ENCODE measurements at places on chromosomes 7 and 10.

DNA sequence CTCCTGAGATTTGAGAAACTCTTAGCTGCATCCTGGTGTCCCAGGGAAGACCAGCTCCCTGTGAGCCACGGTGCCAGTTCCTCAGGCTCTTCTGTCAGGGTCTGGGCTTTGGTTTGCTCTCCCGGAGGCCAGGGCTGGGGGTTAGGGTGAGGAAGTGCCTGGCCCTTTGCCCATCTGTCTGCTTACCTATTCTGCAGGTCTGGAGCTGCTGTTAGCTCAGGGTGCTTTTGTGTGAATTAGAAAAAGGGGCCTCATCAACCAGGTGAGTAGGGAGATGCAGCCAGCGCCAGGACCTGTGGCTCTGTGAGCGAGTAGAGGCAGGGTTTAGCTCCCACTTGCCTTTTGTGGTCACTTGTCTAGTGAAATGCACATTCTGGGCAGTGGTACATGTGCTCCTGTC is 109.4 kb downstream of the DOCK1 start:
- DNase-seq = no peak

- no peak for DNase-seq
Measured at GRCh38 chr10:132899751-132900065, 42.7 kb downstream of the CFAP46 start.

DNA sequence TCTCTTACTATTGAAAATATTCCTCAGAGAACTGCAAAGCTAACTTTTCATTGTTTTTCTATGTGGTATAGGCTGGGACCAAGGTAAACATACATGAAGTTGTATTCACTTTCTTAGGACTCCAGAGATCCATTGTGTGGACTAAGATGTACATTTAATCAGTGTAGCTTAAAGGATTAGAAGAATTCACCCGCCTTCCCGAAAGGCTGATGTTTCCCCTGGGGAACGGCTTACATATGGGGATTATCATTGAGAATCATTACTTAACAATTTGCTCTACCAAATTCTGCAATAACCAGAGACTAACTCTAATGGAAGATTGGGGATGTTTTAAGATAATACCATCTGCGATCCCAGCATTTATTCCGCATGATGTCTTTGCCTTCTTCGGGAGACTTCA is 257.1 kb upstream of the KIAA1217 start:
- no peak for DNase-seq

DNA sequence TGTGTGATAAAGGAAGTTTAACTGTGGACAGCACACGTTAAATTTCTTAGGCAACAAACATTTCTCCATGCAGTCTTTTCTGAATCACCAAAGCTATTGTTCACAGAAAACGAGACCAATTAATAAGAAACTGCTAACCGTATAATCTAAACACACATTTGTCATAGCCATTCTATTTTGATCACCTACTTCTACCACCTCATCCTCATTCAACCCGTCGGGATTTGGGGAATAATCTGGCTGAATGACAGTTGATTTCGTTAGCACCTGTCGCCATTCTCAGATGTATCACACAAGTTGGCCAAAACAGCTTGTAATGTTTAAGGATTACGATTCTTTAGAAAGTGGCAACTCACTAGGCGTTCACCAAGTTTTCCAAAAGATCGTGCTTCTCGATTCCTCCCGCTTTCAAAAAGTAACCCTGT is 1.2 kb downstream of the EZH2 start:
- DNase-seq = peak; percentile 21

DNA sequence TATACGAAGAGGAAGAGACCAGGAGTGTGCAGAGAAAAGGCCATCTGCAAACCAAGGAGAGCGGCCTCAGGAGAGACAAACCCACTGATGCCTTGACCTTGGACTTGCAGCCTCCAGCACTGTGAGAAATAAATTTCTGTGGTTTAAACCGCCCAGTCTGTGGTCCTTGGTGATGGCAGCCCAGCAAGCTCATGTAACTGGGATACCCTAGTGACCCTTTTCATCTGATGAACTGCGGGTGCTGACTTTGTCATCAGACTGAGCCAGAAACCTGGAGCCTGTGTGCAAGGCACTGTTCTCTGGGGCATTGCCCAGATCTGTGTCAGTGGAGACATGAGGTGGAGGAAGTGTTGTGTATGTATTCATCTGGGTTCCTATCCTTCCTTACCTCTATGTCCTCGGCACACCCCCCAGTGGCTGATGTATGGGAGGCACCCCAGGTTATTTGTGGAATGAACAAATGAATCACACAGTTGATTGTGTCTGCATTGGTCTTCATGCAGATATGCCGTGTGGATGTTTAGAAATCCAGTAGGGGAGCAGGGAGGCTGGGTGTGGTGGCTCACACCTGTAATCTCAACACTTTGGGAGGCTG is 64.5 kb upstream of the BTBD16 start:
- no peak for DNase-seq

- no peak for DNase-seq
Measured at GRCh38 chr7:28865601-28866144, 92.5 kb downstream of the TRIL start.

DNA sequence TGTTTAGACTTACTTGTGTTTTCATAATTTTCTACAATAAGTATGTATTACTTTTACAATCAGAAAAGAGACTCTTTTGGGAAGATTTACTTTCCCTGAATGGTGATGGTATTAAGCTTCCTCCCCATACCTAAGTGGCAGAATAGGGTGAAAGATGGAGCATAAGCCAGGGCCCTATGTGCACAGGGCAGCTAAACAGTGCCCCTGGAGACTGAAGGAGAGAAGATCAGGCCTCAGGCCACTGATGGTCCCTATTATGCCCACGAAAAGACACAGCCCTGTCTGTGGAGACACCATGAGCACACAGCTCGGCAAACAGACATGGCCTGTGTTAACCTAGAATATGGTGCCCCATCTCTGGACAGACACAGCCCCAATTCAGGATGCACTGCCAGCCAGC is 139.4 kb downstream of the OAT start:
- no peak for DNase-seq

GRCh38 chr10:99844433-99844955 is 62.1 kb downstream of the ABCC2 start:
- DNase-seq = no peak

- DNase-seq = no peak
Measured at GRCh38 chr7:1030444-1031070, 13.8 kb upstream of the GPR146 start.

- DNase-seq = no peak
Measured at GRCh38 chr7:81811956-81812865, 42.4 kb upstream of the HGF start.

- DNase-seq = no peak
Measured at GRCh38 chr7:26735976-26736600, 128.3 kb downstream of the SKAP2 start.

DNA sequence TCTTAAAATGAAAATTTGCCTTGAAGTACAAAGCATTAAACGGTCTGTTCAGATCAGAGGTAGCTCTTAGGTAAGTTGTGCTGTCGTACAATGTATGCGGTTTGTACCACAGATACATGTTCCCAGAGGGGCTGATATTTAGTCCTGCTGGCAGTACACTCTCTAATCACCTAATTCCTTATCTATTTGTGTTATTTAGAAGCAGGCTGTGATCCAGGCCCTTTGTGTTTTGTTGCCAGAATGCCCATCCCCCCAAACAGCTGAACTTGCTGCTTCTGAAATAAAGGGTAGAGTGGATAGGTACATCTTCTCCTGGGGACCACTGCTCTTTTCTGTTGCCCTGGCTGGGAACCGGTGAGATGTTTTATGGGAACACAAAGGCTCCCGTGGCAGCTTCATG is 84.5 kb downstream of the SND1 start:
- DNase-seq = no peak

DNA sequence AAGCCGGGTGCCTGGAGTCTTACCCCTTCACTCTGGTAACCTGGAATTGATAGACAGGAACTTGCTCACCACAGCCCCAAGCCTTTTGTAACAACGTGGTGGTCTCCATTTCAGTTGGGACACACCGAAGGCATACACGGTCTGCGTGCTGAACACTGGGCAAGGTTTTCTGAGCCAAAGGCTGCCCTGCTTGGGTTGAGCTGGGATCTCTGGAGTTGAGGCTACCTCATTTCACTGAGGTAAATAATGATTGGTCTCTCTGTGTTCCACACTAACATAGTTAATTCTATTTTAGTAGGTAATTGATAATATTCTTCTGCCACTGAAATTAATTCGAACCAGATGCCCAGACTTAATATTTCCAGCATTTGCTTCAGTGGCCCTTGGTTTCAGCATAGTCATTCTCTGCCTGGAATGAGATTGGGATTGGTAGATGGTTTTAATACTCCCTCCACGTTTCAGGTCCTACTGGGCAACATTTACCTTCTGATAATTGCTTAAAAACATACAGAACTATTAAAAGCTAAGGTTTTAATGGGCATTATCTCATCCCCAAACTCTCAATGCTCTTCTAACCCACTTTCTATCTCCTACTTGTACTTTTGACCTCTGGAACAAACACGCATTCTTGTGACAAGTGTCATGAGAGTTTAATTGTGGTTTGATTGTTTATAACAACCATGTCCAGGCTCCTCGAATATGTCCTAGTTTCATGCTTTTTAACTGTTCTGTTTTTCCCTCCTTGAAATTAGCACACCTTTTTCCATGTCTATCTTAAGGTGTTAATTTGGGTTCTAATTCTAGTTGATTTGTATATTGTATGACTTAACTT is 202.3 kb upstream of the KLF6 start:
- no peak for DNase-seq

DNA sequence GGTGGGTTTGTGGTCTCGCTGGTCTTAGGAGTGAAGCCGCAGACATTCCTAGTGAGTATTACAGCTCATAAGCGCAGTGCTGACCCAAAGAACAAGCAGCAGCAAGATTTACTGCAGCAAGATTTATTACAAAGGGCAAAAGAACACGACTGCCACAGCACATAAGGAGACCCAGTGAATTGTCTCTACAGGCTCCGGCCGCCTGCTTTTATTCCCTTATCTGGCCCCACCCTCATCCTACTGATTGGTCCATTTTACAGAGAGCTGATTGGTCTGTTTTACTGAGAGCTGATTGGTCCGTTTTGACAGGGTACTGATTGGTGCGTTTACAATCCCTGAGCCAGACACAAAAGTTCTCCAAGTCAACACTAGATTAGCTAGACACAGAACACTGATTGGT is 82.1 kb downstream of the VIPR2 start:
- no peak for DNase-seq

GRCh38 chr10:14688606-14689005 is 86.1 kb downstream of the FAM107B start:
- no peak for DNase-seq

DNA sequence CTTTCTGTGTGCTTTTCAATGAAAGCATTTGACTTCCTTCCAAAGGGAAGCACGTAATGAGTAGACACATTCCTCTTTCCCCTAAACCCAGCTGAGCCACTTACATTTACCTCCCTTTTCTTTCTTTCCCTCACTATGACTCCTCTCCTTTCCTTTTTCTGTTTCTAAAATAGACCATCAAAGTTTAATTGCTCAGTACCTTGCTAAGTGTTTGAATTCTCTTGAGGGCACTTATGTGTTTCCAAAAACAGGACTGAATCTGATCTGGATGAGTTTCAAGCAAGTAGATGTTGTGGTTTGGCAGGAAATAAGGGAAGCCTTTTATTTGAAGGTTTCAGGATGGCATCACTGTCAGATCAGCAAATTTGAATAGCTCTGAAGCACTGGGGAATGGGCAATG is 396.2 kb downstream of the REEP3 start:
- DNase-seq = no peak

DNA sequence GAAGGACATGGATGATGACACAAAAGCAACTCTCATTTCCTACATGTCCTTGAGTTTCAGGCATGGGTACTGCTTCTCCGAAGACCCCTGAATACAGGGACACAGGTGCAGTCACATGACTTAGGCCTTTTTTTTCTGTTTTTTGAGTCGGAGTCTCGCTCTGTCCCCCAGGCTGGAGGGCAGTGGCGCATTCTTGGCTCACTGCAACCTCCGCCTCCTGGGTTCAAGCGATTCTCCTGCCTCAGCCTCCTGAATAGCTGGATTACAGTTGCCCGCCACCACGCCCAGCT is 26.8 kb downstream of the IFT22 start:
- DNase-seq = no peak

GRCh38 chr10:76127984-76128589 is 696.7 kb downstream of the LRMDA start:
- DNase-seq = no peak

- DNase-seq = no peak
Measured at GRCh38 chr10:921471-922414, 9.8 kb downstream of the LARP4B start.

- peak; percentile 61 for DNase-seq
Measured at GRCh38 chr10:11319990-11320602, 291.4 kb downstream of the USP6NL start.

All from activated CD4-positive, alpha-beta T cell treated with anti-CD3 and anti-CD28 coated beads, Interleukin-10, Interleukin-2, amounts not matched to agents 100 ng/mL and 50 ng/mL, durations not matched to agents 16 hours and 8 hours (primary cell).